ENCODE measurements at places on chromosomes 5 and 9. TPM values are rescaled to one million over a fixed set of nuclear protein-coding genes. Genes with fewer than 3 reads are reported as not detected.

Gene STPG3
- not detected for polyA plus RNA-seq

Gene C9orf50
- 0.05 TPM for polyA plus RNA-seq

Gene CDKN2B
- polyA plus RNA-seq: 40.3 TPM

Gene ATP10B
- 6.6 TPM for polyA plus RNA-seq

Gene IFNA2
- polyA plus RNA-seq: not detected

Gene CCDC127
- polyA plus RNA-seq: 1.7 TPM

Gene COL23A1
- 0.75 TPM for polyA plus RNA-seq

Gene ANKDD1B
- polyA plus RNA-seq: 0.15 TPM

Gene IGFBPL1
- 0.02 TPM for polyA plus RNA-seq

Gene IL4
- polyA plus RNA-seq: not detected

Gene GGTA1
- 24.2 TPM for polyA plus RNA-seq

Gene GAPT
- polyA plus RNA-seq: 0.75 TPM

Gene GAS1
- 1.1 TPM for polyA plus RNA-seq

Gene CDH9
- polyA plus RNA-seq: not detected

Gene ZBTB34
- polyA plus RNA-seq: 1.4 TPM

Gene IL17B
- polyA plus RNA-seq: 1.4 TPM

Gene SH3GL2
- polyA plus RNA-seq: 0.04 TPM

Gene PCDHB8
- polyA plus RNA-seq: 0.04 TPM

Gene EGFLAM
- 0.53 TPM for polyA plus RNA-seq

Gene EIF4E1B
- not detected for polyA plus RNA-seq

Gene PROP1
- polyA plus RNA-seq: not detected

Gene RAD17
- 7.5 TPM for polyA plus RNA-seq

Gene SWI5
- 16.9 TPM for polyA plus RNA-seq

Gene CNTFR
- polyA plus RNA-seq: 0.54 TPM

Gene GRXCR2
- 0.02 TPM for polyA plus RNA-seq

Gene DDX4
- not detected for polyA plus RNA-seq

Gene PRR7
- 2.0 TPM for polyA plus RNA-seq

Gene PRRC1
- polyA plus RNA-seq: 16.7 TPM

Gene DMRT2
- 0.08 TPM for polyA plus RNA-seq

Gene ASPN
- polyA plus RNA-seq: 1.1 TPM

Gene SLC34A1
- polyA plus RNA-seq: 0.49 TPM

Gene DHX29
- 11.0 TPM for polyA plus RNA-seq

Gene CAMK2A
- 0.24 TPM for polyA plus RNA-seq

Gene TAF11L5
- polyA plus RNA-seq: not detected

Gene ADGRD2
- not detected for polyA plus RNA-seq

Gene GFI1B
- polyA plus RNA-seq: 0.02 TPM

Gene PPP3R2
- not detected for polyA plus RNA-seq
